ENCODE measurements at places on chromosomes 16 and 17.

- no peak for DNase-seq
Observed at GRCh38 chr17:45791041-45791582, 7.0 kb downstream of the CRHR1 start.

GRCh38 chr16:66983033-66983432 is 5.4 kb upstream of the CES4A start:
- no peak for DNase-seq

- DNase-seq, result no peak
Observed at GRCh38 chr16:53153130-53153529, 98.3 kb downstream of the CHD9 start.

DNA sequence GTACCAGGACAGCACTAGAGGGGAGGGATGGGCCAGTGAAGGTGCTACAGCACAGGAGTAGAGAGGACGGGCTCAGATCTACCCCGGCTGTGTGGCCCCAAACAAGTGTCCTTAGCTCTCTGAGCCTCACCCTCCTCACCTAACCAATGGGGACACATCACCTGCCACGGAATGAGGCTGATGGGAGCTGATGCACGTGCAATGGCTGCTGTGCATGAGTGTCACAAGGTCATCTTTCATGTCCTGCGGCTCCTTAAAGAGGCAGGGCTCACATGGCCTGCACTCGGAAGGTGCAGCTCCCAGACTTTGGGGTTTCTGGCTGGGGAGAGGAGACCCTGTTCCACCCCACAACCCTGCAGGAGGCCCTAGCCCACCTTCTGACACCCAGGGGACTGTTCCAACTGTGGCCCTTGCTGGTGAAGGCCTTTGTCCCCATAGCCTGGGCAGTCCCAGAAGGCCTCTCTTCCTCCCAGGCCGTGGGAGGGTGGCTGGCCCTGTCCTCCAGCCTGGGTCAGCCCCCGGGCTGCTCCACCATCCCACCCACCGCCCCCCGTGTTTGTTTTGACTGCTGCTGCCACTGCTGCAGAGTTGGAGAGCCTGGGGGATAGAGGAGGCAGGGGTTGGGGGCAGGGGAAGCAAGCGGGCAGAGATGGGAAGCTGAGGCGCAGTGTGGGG is 10.5 kb downstream of the HAP1 start:
- DNase-seq, result no peak

DNA sequence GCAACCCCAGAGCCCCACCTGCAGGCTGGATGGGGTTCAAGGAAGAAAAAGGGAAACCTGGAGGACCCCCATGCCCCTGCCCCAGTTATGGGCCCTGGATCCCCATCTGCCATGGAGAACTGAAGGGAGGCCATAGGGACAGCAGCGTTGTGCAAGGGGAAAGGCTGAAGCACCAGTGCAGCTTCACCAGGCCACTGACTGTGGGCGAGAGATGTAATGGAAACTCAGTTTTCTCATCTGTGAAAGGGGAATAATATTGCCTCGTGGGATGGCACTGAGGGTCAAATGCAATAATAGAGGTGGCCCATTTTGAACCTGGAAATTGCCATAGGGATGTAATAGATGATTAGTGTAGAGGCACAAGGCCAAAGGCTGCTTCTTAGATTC is 9.9 kb upstream of the TSPOAP1 start:
- no peak for DNase-seq

DNA sequence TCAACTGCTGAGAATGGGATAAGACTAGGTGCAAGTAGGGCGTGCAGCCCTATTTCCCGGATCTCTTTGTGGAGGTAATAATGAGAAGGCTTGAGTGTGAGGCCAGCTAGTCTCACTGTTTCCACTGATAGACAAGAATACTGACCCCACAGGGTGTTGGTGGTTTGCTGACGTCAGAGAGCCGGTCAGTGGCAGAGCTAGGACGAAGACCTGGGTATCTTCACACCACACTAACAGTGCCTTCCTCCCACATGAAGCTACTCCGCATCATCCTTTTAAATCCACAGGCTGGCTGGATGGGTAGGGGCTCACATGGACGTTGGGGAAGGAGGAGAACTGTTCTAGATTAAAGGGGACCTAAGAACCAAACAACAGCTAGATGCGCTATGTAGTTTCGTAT is 68.0 kb downstream of the ZFHX3 start:
- no peak for DNase-seq

- no peak for DNase-seq
Observed at GRCh38 chr17:29625037-29625750, 2.5 kb upstream of the CORO6 start.

- DNase-seq, result no peak
Observed at GRCh38 chr16:83420206-83420760, 387.5 kb upstream of the HSBP1 start.

DNA sequence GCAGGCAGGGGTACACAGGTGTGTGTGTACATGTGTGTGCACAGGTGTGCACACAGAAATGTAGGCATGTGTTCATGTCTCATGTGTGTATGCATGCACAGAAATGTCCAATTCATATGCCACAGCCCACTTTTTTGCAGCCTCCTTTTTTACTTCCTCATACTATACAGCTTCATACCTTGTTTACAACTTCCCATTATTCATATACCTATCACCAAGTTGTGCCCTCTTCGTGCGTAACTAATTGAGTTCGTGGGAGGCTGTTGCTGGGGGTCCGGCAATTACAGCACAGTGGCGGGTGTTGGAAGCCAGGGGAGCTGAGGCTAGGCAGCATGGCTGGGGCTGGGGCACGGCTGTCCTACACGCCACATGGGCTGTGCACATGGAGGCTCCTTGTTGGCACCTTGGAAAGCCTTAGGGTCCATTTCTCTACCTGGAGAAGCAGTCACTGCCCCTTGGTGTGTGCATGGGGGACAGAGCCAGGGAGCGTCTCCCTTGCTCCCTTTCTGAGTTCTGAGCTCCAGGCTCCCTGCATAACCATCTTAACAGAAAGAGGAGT is 266.7 kb downstream of the ENGASE start:
- DNase-seq, result no peak

Measured in CD4-positive, alpha-beta T cell treated with Interleukin-2 at 100 ng/mL for 4 hours (primary cell).